ENCODE measurements at places on chromosomes 12 and 14.

- DNase-seq: no peak
Observed at GRCh38 chr12:120996133-120996746, 17.9 kb downstream of the HNF1A start.

DNA sequence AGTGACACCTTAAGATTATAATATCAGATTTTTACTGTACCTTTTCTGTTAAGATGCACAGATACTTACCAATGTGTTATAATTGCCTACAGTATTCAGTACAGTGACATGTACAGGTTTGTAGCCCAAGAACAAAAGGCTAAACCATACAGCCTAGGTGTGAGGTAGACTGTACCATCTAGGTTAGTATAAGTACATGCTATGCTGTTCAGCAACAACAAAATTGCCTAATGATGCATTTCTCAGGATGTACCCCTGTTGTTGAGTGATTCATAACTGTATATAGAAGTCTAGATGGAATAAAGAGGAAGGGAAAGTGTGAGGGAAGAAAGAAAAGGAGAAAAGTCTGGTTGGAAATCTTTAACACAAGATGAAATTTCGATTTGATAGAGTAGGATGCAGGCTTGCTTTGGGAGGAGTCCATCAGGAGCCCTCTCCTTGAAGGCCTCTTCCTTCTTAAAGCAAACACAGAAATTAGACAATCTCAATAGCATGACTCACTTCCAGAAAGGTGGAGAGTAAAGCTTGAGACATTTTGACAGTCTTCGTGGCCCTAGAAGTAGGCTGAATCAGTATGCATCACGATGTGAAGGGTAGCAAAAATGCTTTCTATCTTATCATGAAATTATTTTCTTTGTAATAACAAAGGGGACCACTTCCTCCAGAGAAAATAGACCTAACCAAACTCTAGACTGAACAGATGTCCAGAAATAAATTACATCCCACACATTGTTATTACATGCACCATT, 191.5 kb downstream of the SYT1 start:
- no peak for DNase-seq

DNA sequence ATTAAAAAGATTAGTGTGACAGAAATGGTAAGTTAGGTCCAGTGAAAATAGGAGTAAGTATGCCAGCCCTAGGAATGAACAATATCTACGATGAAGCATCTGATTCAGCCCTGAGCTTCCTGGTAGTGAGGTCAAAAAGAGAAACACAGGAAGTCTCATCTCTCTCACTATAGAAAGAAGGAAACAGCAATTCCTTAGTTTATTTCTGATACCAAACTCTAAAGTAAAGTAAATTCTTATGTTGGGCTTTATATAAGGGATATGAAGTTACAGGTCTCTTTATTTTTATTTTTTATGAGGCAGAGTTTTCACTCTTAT, 76.7 kb upstream of the RFLNA start:
- no peak for DNase-seq

GRCh38 chr14:80607430-80608190, 333.9 kb downstream of the CEP128 start:
- DNase-seq: no peak

GRCh38 chr12:60349232-60349978, 753.6 kb downstream of the SLC16A7 start:
- no peak for DNase-seq

GRCh38 chr14:24255438-24255837, 7.5 kb downstream of the TGM1 start:
- no peak for DNase-seq

GRCh38 chr14:77206261-77206824, 24.7 kb downstream of the TMEM63C start:
- DNase-seq: no peak
